Activated effector memory CD4-positive, alpha-beta T cell treated with anti-CD3 and anti-CD28 coated beads, Interleukin-2, amount 50 U/mL, for 16 hours (primary cell): ENCODE measurements at places on chromosomes 3 and 15.

- no peak for DNase-seq
These were observed 125.3 kb upstream of the BCL6 start for GRCh38 chr3:187870360-187871203.

- no peak for DNase-seq
These were observed 101.0 kb upstream of the CPNE4 start for GRCh38 chr3:132135628-132136333.

- no peak for DNase-seq
These were observed 39.5 kb upstream of the ZNF385D start for GRCh38 chr3:21790466-21790865.

- DNase-seq: no peak
These were observed 61.5 kb upstream of the DCBLD2 start for GRCh38 chr3:98962951-98963350.

- no peak for DNase-seq
These were observed 15.3 kb downstream of the SCG3 start for GRCh38 chr15:51696566-51696965.

DNA sequence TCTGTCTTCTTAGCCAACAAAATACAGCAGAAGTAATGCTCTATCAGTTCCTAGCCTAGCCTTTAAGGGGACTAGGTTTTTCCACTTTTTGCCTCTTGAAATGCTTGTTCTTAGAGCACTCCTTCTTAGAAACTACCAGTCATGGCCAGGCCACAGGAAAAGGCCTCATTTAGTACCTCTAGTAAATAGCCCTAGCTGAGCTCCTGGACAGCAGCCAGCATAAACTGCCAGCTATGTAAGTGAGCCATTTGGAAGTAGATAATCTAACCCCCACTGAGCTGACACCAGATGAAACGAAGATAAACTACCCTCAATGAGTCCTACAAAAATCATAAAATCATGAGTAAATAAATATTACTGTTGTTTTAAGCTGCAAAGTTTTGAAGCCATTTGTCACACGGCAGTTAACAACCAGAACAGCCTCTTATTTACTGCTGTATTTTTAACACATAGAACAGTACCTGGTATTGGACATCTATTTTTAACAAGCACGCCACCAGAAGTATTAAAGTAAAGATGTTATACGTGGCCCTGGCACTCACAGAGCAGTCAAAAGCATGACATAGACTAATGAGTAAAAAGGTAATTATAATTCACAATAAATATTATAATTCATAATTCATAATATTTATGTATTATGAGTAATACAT lies 12.0 kb downstream of the TBC1D5 start:
- DNase-seq: no peak

- DNase-seq: no peak
These were observed 91.6 kb downstream of the MBNL1 start for GRCh38 chr3:152360302-152360701.

- DNase-seq: no peak
These were observed 153.9 kb upstream of the NR2E3 start for GRCh38 chr15:71656425-71656824.

DNA sequence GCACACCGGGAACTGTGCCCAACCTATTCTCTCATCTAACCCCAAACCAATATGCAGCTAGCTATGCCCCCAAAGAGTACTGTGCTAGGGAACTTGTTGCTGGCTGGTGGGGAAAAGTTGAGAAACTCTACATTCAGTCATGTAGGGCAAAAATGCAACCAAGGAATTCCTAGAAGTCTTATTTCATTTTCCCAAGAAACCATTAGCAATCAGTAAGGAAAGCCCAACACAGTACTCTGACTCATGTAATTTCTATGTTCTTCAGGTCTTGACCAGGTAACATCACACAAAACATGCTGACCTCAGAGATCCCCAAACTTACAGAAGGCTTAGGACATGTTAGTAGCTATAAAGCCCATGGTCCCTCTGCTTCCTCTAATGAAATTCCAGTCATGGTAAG lies 52.1 kb downstream of the TASOR start:
- DNase-seq: no peak

DNA sequence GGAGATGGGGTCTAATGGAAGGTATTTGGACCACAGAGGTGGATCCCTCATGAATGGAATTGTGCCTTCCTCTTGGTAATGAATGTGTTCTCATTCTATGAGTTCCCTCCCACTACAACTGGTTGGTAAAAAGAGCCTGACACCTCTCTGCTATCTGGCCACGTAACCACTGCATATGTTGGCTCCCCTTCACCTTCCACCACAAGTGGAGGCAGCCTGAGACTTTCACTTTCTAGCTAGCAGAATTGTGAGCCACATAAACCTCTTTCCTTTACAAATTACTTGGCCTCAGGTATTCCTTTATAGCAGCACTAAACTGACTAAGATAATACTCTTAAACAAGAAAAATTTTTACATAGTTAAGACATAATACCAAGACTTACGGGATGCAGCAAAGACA lies 155.3 kb downstream of the NR1I2 start:
- DNase-seq: peak; percentile 74

GRCh38 chr3:74080056-74080461 lies 455.3 kb upstream of the PDZRN3 start:
- no peak for DNase-seq

GRCh38 chr3:149277331-149277813 lies 55.7 kb upstream of the CP start:
- DNase-seq: no peak

GRCh38 chr15:82875411-82876003 lies 66.1 kb downstream of the WHAMM start:
- DNase-seq: no peak

GRCh38 chr3:155572085-155572484 lies 172.8 kb downstream of the PLCH1 start:
- no peak for DNase-seq

- DNase-seq: no peak
These were observed 286.1 kb upstream of the TPM1 start for GRCh38 chr15:62756326-62756994.

GRCh38 chr3:37806505-37807200 lies 55.0 kb upstream of the CTDSPL start:
- DNase-seq: no peak

DNA sequence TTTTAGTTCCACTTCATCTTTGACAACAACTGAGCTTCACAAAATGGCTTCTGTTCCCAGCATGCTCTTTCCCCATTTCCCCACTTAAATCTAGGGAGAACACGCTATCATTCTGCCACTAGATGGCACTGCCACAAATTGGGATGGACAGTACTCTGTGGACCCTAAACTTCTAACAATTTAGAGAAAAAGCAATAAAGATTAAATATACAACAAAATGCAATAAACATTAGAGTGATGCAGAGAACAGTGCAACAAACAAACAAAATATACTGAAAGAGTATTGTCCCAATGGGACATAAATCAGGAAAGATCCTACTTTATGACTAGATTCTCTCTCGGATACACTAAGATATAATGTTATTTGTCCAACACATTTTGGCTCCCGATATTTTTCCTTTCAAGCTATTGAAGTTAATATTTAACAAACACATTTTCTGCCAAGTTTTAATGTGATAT lies 169.7 kb upstream of the TMCO5A start:
- DNase-seq: no peak

DNA sequence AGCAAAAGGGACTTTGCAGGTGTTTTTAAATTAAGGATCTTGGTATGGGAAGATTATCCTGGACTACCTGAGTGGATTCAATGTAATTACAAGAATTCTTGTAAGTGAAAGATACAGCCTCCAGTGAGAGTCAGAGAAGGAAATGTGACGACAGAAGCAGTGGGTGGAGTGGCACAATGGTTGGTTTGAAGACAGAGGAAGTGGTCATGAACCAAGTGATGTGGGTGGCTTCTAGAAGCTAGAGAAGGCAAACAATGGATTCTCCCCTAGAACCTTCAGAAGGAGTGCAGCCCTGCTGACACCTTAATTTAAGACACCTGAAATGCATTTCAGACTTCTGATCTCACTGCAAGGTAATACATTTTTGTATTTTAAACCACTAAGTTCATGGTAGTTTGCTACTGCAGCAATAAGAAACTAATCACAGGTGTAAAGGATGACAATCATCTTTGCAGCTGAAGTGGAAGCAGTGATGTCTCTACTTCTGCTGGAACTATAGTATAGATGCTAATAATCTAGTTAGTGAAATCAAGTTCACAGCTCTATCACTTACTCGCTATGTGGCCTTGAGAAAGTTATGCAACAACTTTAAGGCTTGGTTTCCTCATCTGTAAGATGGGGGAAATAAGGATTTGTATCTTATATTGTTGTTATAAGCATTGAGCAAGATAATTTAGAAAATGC lies 403.4 kb upstream of the SUCLG2 start:
- DNase-seq: peak; percentile 78

DNA sequence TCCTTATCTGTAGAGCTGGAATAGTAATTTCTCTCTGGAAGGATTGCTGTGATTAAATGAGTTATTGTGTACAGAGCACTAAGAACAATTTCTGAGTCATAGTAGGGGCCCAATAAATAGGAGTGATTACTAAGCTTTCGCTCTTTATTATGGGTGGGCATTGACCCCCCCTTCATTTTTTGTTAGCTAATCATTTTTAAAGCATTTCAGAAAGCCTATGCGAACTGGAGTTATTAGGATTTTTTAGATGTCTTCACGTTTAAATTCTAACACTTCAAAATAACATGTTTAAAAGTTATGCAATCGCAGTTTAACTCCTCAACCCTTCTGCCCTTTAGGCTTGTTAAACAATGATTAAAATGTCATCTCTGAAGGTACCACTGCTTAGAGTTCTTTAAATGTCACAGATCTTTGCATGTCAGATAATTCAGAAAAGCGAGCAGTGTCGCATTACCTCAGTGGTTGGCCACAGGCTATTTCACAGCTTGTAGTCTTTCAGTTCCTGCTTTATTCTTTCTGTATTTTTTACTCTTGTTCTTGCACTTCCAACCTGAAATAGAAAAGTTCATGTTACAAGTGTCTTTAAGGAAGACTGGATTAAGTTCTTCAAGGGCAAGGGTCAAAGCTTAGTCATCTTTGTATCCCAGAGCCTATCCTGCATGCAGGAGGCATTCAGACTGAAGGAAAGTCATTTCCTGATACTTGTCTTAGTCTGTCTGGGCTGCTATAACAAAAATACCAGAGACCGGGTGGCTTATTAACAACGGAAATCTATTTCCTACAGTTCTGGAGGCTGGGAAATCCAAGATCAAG lies 102.9 kb downstream of the FNDC3B start:
- DNase-seq: no peak

DNA sequence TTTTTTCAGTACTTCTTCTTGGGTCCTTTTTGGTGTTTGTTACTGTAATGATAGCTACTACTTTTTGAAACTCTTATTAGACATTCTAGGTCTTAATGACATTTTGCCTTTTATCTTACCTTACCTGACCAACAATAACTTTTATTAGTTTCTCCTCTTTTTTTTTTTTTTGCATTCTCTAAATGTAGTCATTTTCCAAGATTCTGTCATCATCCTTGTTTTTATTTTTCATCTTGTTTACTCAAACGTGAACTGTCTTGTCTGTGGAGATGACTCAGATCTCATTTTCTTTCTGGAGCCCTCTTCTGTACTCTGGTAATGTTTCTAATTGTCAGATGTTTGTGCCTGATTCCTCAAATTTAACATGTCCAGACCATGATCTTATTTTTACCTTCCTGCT lies 2.9 kb downstream of the ABHD5 start:
- no peak for DNase-seq

- DNase-seq: no peak
These were observed 2.1 kb downstream of the TMEM43 start for GRCh38 chr3:14126887-14127505.

- no peak for DNase-seq
These were observed 23.4 kb downstream of the DPP8 start for GRCh38 chr15:65494076-65494475.

- DNase-seq: peak; percentile 41
These were observed 105.1 kb downstream of the SNRPN start for GRCh38 chr15:25059698-25060471.

GRCh38 chr3:33886015-33886414 lies 87.6 kb downstream of the PDCD6IP start:
- no peak for DNase-seq

DNA sequence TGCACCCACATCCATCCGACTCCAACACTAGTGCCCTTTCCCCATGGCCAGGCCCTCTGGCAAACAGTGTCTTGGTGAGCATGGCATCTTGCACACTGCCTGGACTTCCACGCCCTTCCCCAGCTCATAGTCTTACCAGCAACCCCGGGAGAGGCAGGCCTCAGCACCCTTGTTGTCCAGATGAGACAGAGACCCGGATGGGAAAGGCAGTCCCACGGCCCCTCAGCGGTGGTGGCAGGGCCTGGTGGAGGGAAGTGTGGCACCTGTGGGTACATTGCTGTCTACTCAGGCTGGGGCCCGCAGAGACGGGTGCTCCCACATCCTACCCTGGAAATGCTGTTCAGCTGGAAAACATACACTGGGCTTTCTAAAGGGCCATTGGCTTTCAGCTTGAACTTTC lies 28.4 kb downstream of the HDAC11 start:
- DNase-seq: no peak

- DNase-seq: no peak
These were observed 8.0 kb upstream of the ANKRD28 start for GRCh38 chr3:15805756-15806266.

GRCh38 chr15:28047277-28047676 lies 51.8 kb downstream of the OCA2 start:
- DNase-seq: no peak

GRCh38 chr15:59247364-59247763 lies 40.7 kb downstream of the LDHAL6B start:
- peak; percentile 74 for DNase-seq

GRCh38 chr3:141875893-141876380 lies 506 bp upstream of the ATP1B3 start:
- peak; percentile 92 for DNase-seq

- no peak for DNase-seq
These were observed 8.3 kb upstream of the JMJD7 start for GRCh38 chr15:41819455-41820050.

GRCh38 chr3:41370307-41370706 lies 171.0 kb downstream of the CTNNB1 start:
- DNase-seq: no peak

- DNase-seq: no peak
These were observed 1.0 kb upstream of the ONECUT1 start for GRCh38 chr15:52790941-52791751.

DNA sequence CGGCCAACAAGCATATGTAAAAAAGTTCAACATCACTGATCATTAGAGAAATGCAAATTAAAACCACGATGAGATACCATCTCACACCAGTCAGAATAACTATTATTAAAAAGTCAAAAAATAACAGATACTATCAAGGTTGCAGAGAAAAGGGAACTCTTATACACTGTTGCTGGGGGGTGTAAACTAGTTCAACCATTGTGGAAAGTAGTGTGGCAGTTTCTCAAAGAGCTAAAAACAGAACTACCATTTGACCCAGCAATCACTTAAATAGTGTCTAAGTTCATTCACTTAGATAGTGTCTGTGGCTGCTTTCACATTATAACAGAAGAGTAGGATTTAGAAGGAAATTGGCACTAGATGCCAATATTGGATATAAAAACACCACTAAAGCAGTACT lies 49.7 kb downstream of the CGGBP1 start:
- no peak for DNase-seq

GRCh38 chr3:113516115-113516505 lies 1.2 kb upstream of the SPICE1 start:
- no peak for DNase-seq

GRCh38 chr3:185149591-185149990 lies 3.3 kb downstream of the C3orf70 start:
- DNase-seq: no peak
